ENCODE measurements at places on chromosomes 1 and 21. TPM values are rescaled to one million over a fixed set of nuclear protein-coding genes. Genes with fewer than 3 reads are reported as not detected.

The DNASE2B gene
- not detected for total RNA-seq

The PTGFR gene
- total RNA-seq = not detected

The FCRLB gene
- total RNA-seq = 0.24 TPM

The BRINP3 gene
- total RNA-seq = not detected

The AADACL4 gene
- total RNA-seq = not detected

The ZC3H11A gene
- total RNA-seq = 92.0 TPM

The CFAP74 gene
- total RNA-seq = not detected

The MTARC2 gene
- not detected for total RNA-seq

The IQGAP3 gene
- total RNA-seq = 4.7 TPM

The KCNE1 gene
- 0.11 TPM for total RNA-seq

The EPHA10 gene
- 0.04 TPM for total RNA-seq

The DNAJC11 gene
- total RNA-seq = 79.2 TPM

The IPO9 gene
- total RNA-seq = 65.2 TPM

The FMN2 gene
- not detected for total RNA-seq

The SIPA1L2 gene
- 12.2 TPM for total RNA-seq

The OR2L13 gene
- total RNA-seq = not detected

The CNIH3 gene
- total RNA-seq = 1.6 TPM

The SHISAL2A gene
- 15.7 TPM for total RNA-seq

The BTG2 gene
- total RNA-seq = 102 TPM

The FCRL1 gene
- total RNA-seq = not detected

The PEAR1 gene
- not detected for total RNA-seq

The FAM163A gene
- total RNA-seq = not detected

The CLCA1 gene
- not detected for total RNA-seq

The IGSF9 gene
- total RNA-seq = 0.04 TPM
